ENCODE measurements at places on chromosomes 6 and 20. TPM values are rescaled to one million over a fixed set of nuclear protein-coding genes. Genes with fewer than 3 reads are reported as not detected.

CSNK2A1 gene
- 78.5 TPM for total RNA-seq

DNA sequence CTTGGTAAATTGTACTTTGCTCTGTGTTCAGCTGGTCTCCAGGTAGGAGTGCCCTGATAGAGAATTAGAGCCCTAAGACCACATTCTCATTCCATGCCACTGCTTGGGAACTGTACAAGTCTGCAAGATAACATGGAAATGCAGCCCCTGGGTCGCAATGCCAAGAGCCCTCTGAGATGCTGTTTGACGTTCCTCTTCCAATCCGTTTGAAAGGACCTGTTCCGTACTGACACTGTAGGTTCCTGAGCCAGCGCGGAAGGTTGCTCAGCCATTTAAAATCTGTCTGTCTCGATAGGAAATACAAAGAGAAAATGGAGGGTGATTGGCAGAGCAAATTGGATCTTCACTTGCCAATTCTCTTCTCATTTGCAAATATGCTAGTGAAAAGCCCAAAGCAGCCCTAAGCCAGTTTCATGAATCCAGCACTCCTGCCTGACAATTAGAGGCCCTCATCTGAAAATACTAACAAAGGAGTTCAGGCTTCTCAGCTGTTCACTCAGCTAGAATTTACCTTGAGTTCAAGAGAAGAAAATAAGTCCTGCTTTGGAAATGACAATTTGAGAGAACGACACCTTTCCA, 100.6 kb upstream of the AFDN start:
- H3K4me3 ChIP-seq: no peak overlapping the region
- no peak for DNase-seq
- no peak overlapping the region for H3K27ac ChIP-seq
- H3K4me1 ChIP-seq: no peaks in the 10 kb centered on the region

GRCh38 chr20:57991211-57991881, 237.1 kb downstream of the ANKRD60 start:
- no peaks in the 10 kb centered on the region for H3K4me1 ChIP-seq
- H3K27me3 ChIP-seq: no peaks in the 10 kb centered on the region
- no peak overlapping the region for H3K4me3 ChIP-seq

GRCh38 chr20:2210646-2211552, 84.9 kb upstream of the TGM3 start:
- no peaks in the 10 kb centered on the region for H3K4me1 ChIP-seq
- DNase-seq: no peak
- no peak overlapping the region for H3K4me3 ChIP-seq

GRCh38 chr6:154447954-154448353, 62.5 kb downstream of the CNKSR3 start:
- no peaks in the 10 kb centered on the region for H3K36me3 ChIP-seq
- H3K4me1 ChIP-seq: peaks cover 6% of the 10 kb centered on the region
- no peaks in the 10 kb centered on the region for H3K27me3 ChIP-seq

GRCh38 chr6:35092362-35093117, 48.6 kb downstream of the TCP11 start:
- H3K36me3 ChIP-seq: peaks cover 38% of the 10 kb centered on the region
- H3K4me3 ChIP-seq: no peak overlapping the region
- no peak overlapping the region for H3K27ac ChIP-seq
- H3K27me3 ChIP-seq: no peaks in the 10 kb centered on the region
- peaks cover 7% of the 10 kb centered on the region for H3K4me1 ChIP-seq

- H3K36me3 ChIP-seq: no peaks in the 10 kb centered on the region
- DNase-seq: no peak
- no peak overlapping the region for H3K27ac ChIP-seq
- no peaks in the 10 kb centered on the region for H3K27me3 ChIP-seq
Measured at GRCh38 chr6:33481192-33481591, 26.8 kb downstream of the ZBTB9 start.

DNA sequence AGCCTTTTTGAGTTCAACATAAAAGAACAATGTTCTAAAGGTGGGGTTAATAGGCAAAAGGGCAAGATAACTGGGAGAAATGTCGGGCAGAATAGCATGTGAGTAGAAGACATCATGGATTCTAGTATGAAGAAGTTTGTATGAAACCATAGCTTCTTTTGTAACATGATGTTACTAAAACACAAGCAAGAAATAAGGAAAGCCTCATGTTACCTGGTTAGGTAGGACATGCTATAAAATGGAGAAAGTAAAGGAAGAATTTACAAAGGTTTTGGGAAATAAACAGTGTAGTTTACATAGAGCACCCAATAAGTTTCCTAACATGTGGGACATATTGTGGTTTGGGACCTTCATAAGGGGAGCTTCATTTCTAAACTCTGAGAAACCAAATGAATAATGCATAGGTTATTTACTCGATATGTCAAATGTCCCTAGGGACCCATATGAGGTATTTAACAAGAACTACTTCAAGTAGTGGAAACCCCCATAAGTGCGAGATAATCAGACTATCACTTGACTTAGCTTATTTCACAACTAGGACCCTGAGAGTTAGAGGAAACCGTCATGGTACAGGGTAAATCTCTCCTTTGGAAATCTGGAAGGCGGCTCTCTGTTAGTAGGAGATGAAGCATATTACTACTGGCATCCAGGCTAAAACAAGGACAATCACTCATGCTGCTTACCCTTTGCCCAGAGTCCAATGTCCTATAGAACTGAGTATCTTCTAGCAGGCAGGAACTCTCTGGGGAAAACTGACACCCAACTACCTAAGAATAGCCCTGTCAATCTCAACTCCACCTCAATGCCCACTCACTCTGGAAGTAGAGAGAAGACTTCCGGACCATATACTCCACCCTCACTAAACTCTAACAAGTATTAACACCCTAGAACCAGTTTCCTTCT, 57.5 kb downstream of the ILRUN start:
- no peaks in the 10 kb centered on the region for H3K4me1 ChIP-seq
- peaks cover 16% of the 10 kb centered on the region for H3K36me3 ChIP-seq
- H3K4me3 ChIP-seq: no peak overlapping the region
- no peak for DNase-seq

BNIP5 gene
- 0.26 TPM for total RNA-seq

GRCh38 chr6:11366183-11366933, 133.9 kb upstream of the NEDD9 start:
- H3K27me3 ChIP-seq: no peaks in the 10 kb centered on the region
- H3K4me1 ChIP-seq: peaks cover 14% of the 10 kb centered on the region
- H3K36me3 ChIP-seq: no peaks in the 10 kb centered on the region
- H3K27ac ChIP-seq: peak overlapping the region; percentile 83
- H3K4me3 ChIP-seq: no peak overlapping the region
- DNase-seq: no peak

- H3K27me3 ChIP-seq: no peaks in the 10 kb centered on the region
- no peaks in the 10 kb centered on the region for H3K36me3 ChIP-seq
- peak overlapping the region; percentile 94 for H3K27ac ChIP-seq
Measured at GRCh38 chr6:144150710-144151657, 667 bp downstream of the STX11 start.

DNA sequence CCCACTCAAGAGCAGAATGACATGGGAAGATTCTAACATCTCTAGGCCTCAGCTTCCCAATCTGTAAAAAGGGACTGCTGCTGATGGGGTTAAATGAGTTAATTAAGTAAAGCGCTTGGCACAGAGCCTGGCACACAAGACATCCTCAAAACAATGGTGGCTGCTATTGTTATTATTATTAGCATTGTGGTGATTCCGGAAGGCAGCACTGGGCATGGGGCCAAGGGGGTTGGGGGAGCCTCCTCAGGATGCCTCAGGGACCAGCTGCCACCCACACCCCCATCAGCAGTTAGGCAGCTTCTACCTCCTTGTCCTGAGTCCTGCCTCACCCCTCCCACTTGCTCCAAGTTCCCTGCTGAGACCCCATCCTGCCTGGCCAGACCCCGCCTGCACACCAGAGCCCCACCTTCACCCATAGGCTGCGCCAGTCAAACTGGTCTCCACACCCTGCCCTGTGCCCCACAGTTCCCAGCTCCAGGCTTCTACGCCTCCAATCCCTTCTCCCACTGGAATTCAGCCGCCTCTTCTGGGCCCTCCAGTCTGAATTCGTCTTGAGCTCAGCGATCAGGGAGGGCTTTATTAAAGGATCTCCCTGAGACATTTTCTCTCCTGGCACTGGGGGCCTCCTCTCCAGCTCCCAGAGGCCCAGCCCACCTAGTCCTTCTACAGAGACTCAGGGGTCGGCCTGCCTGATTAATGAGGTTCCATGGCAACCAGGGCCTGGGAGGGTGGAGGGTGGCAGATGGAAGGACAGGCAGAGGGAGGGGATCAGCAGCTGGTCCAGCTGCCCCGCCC, 1.5 kb downstream of the E2F1 start:
- peak overlapping the region; percentile 46 for H3K4me3 ChIP-seq
- no peak for DNase-seq
- peaks cover 11% of the 10 kb centered on the region for H3K4me1 ChIP-seq
- no peak overlapping the region for H3K27ac ChIP-seq
- H3K27me3 ChIP-seq: no peaks in the 10 kb centered on the region
- H3K36me3 ChIP-seq: no peaks in the 10 kb centered on the region

GRCh38 chr20:16821211-16822089, 73.3 kb downstream of the OTOR start:
- H3K27me3 ChIP-seq: peaks cover 6% of the 10 kb centered on the region
- H3K4me1 ChIP-seq: no peaks in the 10 kb centered on the region
- no peak overlapping the region for H3K27ac ChIP-seq
- no peaks in the 10 kb centered on the region for H3K36me3 ChIP-seq
- DNase-seq: no peak

DNA sequence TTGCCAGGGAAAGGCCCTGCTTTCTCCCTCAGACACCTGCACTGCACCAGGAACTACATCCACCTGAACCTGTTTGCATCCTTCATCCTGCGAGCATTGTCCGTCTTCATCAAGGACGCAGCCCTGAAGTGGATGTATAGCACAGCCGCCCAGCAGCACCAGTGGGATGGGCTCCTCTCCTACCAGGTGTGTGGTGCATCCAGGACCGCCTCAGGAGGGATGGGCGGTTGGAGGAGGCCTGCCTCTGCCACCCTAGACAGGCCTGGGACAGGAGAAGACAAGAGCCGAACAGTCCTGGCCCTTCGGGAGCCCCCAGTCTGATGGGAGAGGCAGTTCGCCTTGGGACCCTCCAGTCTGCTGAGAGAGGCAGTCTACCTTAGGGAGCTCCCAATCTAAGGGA, 24.2 kb downstream of the GLP1R start:
- no peaks in the 10 kb centered on the region for H3K4me1 ChIP-seq
- H3K4me3 ChIP-seq: no peak overlapping the region
- H3K27ac ChIP-seq: no peak overlapping the region
- no peaks in the 10 kb centered on the region for H3K36me3 ChIP-seq
- DNase-seq: no peak

- H3K27ac ChIP-seq: no peak overlapping the region
- DNase-seq: no peak
- H3K4me1 ChIP-seq: peaks cover 9% of the 10 kb centered on the region
- H3K36me3 ChIP-seq: no peaks in the 10 kb centered on the region
- peaks cover 5% of the 10 kb centered on the region for H3K27me3 ChIP-seq
Measured at GRCh38 chr6:7431313-7431673, 41.7 kb downstream of the RIOK1 start.

DNA sequence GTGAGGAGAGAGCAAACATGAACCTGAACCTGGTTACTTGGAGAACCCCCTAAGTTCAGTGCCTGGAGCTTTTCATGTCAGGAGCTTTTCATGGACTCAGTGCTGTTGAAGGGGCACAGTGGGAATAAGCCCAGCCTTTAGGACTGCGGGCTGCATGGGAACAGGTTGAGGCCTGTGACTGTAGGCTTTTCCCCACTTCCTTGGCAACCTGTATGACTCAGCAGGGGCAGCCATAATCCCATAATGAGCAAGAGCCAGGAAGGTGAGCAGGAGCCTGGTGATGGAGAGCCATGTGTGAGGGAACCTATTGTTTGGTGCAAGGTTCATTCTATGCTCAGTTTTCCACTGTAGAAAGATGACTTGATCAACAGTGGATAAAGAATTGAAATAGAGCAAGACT, 23.4 kb downstream of the MEP1A start:
- no peak for DNase-seq
- no peaks in the 10 kb centered on the region for H3K36me3 ChIP-seq
- H3K27me3 ChIP-seq: no peaks in the 10 kb centered on the region
- no peak overlapping the region for H3K4me3 ChIP-seq
- no peaks in the 10 kb centered on the region for H3K4me1 ChIP-seq

- no peak overlapping the region for H3K27ac ChIP-seq
- H3K27me3 ChIP-seq: no peaks in the 10 kb centered on the region
- H3K36me3 ChIP-seq: no peaks in the 10 kb centered on the region
- no peak overlapping the region for H3K4me3 ChIP-seq
- DNase-seq: no peak
- H3K4me1 ChIP-seq: no peaks in the 10 kb centered on the region
Measured at GRCh38 chr20:53428996-53429395, 164.6 kb downstream of the ZNF217 start.

GRCh38 chr6:87151781-87152525, 3.4 kb upstream of the ZNF292 start:
- H3K4me1 ChIP-seq: no peaks in the 10 kb centered on the region
- H3K27ac ChIP-seq: peak overlapping the region; percentile 83
- no peaks in the 10 kb centered on the region for H3K36me3 ChIP-seq
- H3K4me3 ChIP-seq: peak overlapping the region; percentile 62

GRCh38 chr6:136566007-136566487, 15.8 kb upstream of the MAP7 start:
- peaks cover 57% of the 10 kb centered on the region for H3K36me3 ChIP-seq
- peak; percentile 83 for DNase-seq
- H3K27ac ChIP-seq: peak overlapping the region; percentile 4
- peaks cover 3% of the 10 kb centered on the region for H3K4me1 ChIP-seq
- H3K27me3 ChIP-seq: no peaks in the 10 kb centered on the region
- no peak overlapping the region for H3K4me3 ChIP-seq

DNA sequence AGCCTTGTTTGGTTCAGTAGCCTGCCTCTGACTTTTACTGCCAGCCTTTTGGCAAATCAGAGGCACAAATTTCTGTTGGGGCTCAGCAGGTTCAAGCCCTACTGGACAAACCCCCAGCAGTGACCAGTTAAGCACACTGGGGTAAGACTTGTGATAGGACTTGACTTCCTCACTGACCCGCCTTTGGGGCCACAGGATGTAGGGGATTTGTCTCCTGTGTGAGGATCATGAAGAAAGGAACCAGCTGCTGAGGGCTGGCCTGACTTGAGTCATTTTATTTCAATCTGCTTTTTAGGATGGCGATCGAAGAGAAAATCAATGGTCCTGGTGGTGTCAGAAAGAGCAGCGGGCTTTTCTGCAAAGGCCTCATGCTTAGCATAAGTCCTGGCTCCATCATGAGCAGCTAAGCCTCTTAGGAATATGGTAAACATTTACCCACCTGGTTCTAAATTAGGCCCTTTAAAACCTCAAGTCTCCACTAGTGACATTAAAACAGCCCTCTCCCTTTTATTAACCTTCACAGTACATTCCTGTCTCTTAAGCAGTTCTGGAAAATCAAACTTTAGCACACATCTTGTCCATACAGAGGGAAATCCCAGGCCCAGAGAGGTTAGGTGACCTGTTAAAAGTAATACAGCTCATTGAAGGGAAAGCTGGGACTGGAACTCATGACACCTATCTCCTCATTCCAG, 16.6 kb downstream of the CHMP4B start:
- DNase-seq: no peak
- peaks cover 3% of the 10 kb centered on the region for H3K36me3 ChIP-seq
- peaks cover 88% of the 10 kb centered on the region for H3K4me1 ChIP-seq

- no peaks in the 10 kb centered on the region for H3K4me1 ChIP-seq
- DNase-seq: peak; percentile 53
- H3K27ac ChIP-seq: no peak overlapping the region
- no peaks in the 10 kb centered on the region for H3K27me3 ChIP-seq
Measured at GRCh38 chr6:88870717-88871330, 92.6 kb downstream of the RNGTT start.

DEFB124 gene
- total RNA-seq: not detected

KCNK5 gene
- total RNA-seq: 14.5 TPM

MOCS3 gene
- 3.1 TPM for total RNA-seq

- H3K36me3 ChIP-seq: peaks cover 2% of the 10 kb centered on the region
- peaks cover 68% of the 10 kb centered on the region for H3K4me1 ChIP-seq
- no peak overlapping the region for H3K4me3 ChIP-seq
- peak overlapping the region; percentile 30 for H3K27ac ChIP-seq
- DNase-seq: no peak
- H3K27me3 ChIP-seq: no peaks in the 10 kb centered on the region
Measured at GRCh38 chr6:11198663-11199603, 33.5 kb downstream of the NEDD9 start.

All from left lung (tissue), 14 donors.